Esophagus squamous epithelium (tissue), 5 donors: ENCODE measurements at places on chromosomes 2 and 18.

GRCh38 chr2:19600982-19601381 is 242.6 kb upstream of the OSR1 start:
- DNase-seq = no peak

DNA sequence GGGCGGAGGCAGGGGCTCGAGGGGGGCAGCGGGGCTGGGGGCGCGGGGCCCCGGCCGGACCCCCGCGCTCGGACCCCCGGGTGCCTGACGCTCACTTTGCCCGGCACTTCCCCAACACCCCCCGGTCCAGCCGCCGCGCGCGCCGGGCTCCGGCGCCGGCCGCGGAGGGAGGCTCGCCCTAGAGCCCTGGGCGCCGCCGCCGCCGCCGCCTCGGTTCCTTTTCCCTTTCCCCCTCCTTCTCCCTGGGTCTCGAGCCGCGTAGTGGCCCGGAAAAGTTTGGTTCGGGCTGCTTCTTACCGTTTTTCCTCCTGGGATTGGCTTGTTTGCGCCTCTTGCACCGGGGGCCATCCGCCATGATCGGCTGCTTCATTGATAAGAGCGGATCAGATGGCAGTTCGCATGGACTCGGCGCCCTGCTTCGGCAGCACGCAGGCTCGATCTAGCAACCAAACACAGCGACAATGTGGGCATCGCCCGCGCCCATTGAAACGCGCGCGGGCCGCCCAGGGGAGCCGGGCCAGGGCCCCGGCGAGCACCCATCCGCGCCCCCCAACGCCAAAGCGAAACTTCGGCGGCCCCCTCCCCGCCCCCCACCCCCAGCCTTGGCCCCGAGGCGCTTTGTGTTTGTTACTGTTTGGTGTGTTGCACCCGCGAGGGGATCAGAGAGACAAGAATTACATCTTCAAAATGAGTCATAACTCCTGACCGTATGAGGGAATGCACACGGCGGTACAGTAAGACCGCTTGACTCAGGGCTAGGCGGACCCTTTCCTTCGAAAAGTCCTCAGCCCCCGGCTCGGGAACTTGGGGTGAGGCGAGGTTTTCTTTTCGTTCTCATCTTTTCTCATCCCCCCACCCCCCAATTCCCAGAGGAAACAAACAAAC is 2.7 kb downstream of the ZEB2 start:
- DNase-seq = no peak

GRCh38 chr18:60157810-60158209 is 214.8 kb downstream of the MC4R start:
- no peak for DNase-seq

DNA sequence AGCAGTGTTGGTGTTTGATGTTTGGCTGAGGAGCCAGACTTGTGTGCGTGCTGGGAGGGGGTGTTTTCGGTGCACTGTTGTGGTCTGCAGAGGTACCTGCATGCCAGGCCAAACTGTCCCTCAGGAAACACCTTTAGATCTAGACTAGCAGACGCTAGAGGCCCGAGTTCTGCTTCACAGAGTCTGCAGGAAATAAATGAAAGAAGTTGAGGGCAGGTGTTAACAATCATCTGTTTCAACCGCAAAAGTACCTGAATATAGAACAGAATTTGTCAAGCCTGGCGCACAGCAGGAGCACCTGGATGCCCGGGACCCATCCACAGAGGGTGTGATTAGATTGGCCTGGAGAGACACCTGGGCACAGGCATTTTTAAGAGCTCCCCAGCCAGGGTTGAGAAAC is 40.5 kb upstream of the REL start:
- DNase-seq = no peak

DNA sequence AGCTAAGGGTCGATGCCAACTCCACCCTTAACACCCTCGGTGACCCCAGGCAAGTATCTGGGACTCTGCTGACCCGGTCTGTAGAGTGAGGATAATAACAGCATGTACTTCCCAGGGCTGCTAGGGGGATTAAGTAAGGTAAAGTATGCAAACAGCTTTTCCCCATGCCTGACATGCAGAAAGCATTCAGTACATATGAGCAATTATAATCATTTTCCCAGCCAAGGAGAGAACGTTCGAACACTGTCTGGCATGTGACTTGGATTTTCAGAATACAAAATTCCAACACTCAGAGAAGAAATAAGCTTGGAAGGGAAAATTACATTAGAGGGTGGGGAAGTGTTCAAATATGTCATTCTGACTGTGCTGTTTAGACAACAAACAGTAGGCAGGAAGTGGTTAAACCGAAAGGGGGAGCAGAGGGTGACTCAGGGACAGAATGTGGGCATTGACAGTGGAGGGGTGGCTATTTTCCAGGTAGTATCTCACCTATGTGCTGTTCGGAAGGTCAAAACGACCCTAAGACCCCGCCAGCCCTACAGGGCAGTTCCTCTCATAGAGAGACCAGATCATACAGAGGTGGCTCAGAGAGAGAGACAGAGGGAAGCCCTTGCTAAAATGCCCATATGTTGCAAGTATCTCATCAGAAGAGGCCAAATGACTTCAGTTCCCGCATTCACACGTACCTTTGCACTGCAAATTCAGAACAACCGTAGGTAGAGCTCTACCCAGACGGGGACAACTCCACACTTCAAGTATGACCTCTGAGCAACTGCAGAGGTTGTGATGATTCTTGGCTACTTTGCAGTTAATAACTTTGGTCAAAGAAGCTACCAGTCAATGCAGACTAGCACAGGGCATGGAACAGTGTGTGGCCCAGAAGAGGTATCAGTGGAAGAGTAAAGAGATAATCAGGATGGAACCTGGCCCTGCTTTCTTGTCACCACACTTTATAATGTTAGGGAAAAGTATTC is 14.8 kb downstream of the ASPRV1 start:
- DNase-seq = no peak

DNA sequence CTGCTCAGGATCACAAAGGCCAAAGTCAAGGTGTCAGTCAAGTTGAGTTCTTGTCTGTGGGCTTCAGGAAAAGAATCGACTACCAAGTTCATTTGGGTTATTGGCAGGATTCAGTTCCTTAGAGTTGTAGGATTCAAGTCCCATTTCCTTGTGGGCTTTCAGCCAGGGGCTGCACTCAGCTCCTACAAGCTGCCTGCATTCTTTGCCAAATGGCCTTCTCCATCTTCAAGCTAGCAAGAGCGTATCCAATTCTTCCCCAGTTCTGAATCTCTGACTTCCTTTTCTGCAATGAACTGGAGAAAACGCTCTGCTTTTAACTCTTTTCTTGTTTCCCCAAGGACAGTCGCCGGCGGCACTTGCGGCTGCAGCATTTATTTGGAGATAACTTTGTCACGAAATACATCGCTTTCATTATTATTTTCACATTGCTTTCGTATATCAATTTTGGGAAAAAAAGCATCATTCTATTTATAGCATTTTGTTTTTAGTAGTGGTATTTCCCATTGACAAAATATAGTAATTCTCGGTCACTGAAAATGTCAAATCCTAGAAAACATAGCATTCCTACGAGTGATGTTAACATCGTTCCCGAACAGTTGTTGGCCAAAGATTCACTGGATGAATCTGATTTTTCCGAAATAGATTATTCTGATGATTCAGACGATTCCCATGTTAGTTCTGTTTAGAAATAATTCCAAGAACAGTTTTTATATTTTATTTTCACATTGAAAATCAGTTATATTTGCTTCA is 59.6 kb upstream of the SERPINE2 start:
- no peak for DNase-seq

GRCh38 chr2:70118798-70119454 is 31.6 kb downstream of the PCBP1 start:
- DNase-seq = no peak

DNA sequence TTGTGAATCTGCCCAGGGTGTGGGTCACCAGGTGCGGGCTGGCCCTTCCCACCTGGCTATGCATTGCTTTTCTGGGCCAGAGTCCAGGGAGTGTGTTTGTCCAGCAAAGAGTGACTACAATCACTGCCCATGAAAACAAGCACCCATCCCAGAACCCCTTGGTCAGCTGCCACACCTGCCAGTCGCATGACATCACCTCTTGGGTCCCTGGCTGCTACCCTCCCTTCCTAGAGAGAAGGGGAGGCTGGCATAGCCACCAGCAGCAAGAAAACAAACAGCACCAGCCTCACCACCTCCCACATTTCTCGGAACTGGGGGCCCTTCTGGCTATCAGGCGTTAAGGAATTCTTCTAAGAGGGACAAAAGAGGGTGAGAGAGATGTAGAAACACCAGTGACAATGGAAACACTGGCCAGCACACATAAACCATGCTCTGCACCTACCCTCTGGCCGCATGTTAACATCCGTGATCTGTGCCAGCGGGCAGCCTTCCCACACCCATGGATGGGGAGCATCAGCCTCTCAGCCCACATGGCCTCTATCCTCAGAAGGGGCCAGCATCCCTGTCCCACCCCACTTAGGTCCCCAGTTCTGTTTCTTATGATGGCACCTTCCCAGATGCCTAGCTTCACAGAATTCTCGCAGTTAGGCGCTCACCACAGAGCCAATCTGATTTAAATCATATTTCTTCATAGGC is 109.7 kb upstream of the GLI2 start:
- no peak for DNase-seq

DNA sequence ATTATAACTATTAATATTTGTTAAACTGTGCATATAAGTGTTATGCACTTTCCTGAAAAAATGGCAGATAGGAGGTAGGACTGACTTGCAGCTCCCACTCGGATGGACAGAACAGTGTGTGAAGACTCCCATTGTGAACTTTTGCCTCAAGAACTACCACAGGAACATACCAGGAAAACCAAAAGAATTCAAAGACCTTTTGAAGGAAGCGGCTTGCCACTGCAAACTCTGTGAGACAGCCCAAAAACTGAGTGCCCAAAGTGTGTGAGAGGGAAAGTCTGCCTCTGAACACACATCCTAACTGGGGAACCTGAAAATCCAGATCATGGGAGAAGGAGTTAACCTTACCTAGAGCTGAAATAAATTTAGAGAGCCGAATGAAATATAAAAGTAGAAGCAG is 171.0 kb downstream of the ZBTB7C start:
- no peak for DNase-seq

- DNase-seq = no peak
These were observed 112.0 kb downstream of the EXOC6B start for GRCh38 chr2:72713857-72714256.

DNA sequence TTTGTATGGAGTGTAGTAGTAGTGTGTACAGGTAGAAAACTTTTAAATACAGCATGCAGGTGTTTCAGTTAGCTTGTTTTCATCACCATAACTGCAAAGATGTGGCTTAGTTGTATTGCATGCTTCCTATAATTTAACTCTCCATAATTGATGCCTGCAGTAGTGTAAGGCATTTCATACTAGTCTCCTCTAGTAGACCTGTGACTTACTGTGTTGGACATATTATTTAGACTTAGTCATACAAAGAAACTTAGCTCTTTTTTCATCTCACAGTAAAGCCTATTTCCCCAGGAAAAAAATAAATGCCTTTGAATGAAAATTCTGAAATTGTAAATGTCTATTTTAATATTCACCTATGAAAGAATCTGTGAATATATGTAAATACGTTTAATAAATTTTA is 52.8 kb upstream of the TWSG1 start:
- DNase-seq = no peak

- no peak for DNase-seq
These were observed at the start of gene TDRD15 for GRCh38 chr2:21123473-21124393. Gene TDRD15 (plus strand): TSS chr2:21123968. CDS start chr2:21137468, 13,500 bp downstream.

GRCh38 chr18:79516441-79516931 is 120.8 kb downstream of the NFATC1 start:
- DNase-seq = no peak

- DNase-seq = no peak
These were observed 259.1 kb downstream of the LTBP1 start for GRCh38 chr2:33205693-33206434.

- DNase-seq = no peak
These were observed 49.8 kb upstream of the ALPP start for GRCh38 chr2:232328516-232329460.

DNA sequence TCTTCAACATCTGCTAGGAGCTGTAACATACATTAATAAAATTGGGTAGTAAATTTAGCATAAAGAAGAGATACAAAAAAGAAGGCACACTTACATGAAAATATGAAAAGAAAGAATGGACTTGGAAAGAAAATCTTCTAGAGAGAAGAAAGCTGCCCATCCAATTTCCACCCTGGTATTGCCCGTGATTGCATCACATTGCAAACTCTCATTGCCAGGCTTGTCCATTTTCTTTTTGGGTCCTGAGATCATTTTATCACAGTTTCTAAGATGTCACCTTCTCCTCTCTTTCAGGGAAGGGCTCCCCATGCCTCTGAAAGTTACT is 321.5 kb downstream of the RND3 start:
- no peak for DNase-seq

DNA sequence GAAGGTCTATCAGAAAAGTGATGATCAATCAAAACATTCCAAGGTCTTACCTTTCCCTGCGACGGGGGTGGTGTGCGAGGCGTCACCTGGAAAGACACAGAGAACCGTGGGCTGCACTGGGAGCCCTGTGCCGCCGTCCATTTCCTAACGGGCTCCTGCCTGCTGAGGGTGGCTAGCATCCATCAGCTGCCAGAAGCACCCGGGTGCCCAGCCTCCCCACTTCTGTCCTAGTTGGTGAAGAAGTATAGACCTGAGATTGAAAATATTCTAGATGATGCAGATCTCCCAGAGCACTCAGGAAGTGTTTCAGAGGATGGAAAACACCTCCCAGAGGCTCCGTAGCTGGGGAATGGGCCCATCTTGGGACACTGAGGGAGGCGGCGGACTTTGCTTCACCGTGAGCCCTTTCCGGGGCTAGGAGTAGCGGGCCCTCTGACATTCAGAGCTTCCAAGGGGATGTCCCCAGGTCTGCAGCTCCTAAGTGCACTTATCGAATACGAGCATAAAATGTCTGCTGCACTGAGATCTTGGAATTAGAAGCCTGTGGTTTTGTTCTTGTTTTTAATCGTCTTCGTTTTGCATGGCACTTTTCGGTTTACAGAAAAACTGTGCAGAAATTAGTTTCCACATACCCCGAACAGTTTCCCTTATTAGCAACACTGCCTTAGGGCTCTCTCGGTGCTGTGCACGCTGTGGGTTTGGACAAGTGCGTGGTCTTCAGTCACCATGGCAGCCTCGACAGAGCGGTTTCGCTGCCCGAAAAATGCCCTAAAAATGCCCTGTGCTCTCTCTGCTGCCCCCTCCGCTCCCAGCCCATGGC is 143.5 kb downstream of the MBP start:
- DNase-seq = no peak

DNA sequence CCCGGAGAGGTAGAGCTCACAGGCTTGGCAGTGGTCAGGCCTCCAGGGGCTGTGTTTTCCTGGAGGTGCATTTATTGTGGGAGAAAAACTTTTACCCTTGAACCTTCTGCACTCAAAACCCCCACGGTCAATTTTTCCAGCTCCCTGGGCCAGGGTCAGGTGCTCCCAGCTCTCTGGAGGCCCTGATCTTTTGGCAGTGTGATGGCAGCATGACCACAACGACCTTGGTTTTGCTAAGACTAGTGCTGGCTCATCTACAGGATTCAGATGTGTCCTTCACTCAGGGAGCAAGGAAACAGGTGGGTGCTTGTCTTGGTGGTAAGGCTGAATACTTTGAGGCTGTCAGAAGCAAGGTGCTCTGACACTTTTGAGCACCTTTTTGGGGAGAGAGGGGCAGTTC is 92.3 kb downstream of the CCDC93 start:
- no peak for DNase-seq
